Left colon (tissue), 2 donors: ENCODE measurements at places on chromosomes 16 and 17. TPM values are rescaled to one million over a fixed set of nuclear protein-coding genes. Genes with fewer than 3 reads are reported as not detected.

- no peak for DNase-seq
Observed at GRCh38 chr17:65190467-65191097, 53.4 kb downstream of the RGS9 start.

The AARSD1 gene
- total RNA-seq: 24.1 TPM

The TBX21 gene
- total RNA-seq: 0.34 TPM

DNA sequence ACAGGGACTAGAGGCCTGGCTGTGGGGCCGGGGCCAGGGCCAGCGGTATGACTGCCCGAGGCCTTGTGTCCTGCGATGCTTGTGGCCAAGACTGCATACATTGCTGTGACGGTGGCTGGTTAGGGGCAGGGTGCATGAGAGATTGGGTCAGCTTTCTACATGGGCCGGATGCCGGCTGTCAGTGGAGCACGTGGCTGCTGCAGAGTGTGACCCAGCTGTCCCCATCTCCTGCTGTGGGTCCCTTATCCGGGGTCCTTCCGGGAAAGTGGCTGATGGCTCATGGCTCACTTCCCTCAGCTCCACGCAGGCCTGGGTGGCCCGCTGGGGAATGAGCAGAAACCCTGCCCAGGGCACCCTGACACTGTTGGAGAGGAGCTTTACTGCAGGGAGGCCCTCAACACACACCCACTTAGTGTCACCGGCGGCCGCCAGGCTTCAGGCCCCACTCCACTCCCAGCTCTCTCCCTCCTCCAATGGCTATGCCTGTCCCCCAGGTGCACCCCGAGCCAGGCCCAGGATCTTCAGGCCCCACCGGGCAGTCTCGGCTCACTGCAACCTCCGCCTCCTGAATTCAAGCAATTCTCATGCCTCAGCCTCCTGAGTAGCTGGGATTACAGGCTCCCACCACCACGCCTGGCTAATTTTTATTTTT, 808 bp upstream of the RGS11 start:
- no peak for DNase-seq

GRCh38 chr17:46770818-46771560, 47.5 kb downstream of the WNT3 start:
- peak; percentile 41 for DNase-seq

DNA sequence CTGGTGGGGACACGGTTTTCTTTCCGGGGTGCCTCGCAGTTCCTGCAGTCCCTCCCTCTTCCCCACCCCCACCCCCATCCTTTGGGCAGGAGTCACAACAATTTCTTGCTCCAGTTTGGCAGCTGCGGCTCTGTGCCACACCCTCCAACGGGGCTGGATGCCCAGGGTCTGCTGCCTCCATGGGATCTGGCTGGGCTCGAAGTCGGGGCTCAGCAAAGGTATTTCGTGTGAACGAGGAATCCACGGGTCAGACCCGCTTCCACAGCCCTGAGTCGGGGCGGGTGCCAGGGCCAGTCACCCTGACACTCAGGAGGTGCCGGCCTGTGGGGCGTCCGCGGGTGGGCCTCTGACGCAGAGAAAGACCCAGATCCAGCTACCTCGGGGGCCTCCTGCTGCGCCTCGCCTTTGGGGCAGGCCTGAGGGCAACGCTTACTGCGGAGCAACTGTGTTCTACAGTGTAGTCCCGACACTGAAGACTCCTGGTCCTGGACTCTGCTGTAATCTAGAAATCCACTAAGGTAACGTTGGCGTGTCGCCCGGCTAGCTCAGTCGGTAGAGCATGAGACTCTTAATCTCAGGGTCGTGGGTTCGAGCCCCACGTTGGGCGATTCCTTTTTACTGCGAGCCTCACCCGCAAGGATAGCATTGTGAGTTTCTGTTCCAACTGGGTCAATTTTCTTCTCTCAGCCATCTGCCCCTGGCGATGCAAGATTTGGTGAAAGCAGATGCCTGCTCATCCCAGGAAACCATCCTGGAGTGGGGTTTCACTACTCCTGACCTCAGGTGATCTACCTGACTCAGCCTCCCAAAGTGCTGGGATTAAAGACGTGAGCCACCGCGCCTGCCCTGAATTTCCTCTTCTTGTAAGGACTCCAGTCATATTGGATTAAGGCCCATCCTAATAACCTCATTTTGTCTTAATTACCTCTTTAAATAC, 12.6 kb upstream of the OR1F1 start:
- DNase-seq: no peak

The CCL22 gene
- not detected for total RNA-seq

DNA sequence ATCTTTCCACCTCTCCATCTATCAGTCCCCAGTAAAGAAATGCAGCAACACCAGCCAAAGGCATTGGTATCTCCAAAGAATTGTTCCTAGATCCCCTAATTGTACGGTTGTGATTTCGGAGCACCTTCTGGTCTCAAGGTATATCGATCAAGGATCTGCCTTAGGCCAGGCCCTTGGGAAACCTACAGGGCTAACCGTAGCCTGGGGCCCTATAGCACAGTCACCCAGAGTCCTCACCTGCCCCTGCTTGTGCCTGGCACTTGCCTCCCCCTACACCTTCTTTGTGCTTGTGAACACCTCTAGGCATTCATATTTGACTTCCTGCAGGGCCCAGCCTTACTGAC, 16.8 kb upstream of the AURKB start:
- DNase-seq: no peak

The KRT17 gene
- 0.70 TPM for total RNA-seq

The ARL5C gene
- not detected for total RNA-seq

The GCGR gene
- total RNA-seq: 0.14 TPM

DNA sequence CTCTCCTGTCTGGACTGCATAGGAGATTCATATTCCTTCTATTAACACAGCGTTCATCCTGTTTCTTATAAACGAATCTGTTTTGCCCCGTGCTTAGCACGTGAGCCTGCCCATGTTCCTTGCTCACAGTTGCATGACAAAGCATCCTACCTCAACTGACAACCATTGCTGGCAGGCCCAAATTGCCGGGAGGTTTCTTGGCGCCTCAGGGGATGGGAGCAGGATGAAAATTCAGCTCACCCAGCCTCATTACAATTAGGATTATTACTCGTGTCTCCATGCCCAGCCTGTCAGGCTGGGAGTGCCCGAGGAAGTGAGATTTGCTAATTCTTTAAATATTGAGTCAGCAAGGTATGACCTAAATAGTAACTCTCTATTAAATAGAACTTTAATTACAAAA, 36.7 kb upstream of the HELZ start:
- DNase-seq: no peak

- no peak for DNase-seq
Observed at GRCh38 chr17:38762231-38762630, 9.7 kb downstream of the PSMB3 start.
